GM12878 (cell line): ENCODE measurements at places on chromosomes 4 and X. TPM values are rescaled to one million over a fixed set of nuclear protein-coding genes. Genes with fewer than 3 reads are reported as not detected.

Gene ETFDH
- total RNA-seq = 12.4 and 16.3 TPM in 2 replicates

Gene ENAM
- 0.27 and 0.51 TPM in 2 replicates for total RNA-seq

- DNase-seq = no peak
Observed at GRCh38 chrX:131837325-131837724, 185.8 kb upstream of the STK26 start.

- DNase-seq = no peak
Observed at GRCh38 chrX:14590693-14591424, 61.5 kb downstream of the GLRA2 start.

DNA sequence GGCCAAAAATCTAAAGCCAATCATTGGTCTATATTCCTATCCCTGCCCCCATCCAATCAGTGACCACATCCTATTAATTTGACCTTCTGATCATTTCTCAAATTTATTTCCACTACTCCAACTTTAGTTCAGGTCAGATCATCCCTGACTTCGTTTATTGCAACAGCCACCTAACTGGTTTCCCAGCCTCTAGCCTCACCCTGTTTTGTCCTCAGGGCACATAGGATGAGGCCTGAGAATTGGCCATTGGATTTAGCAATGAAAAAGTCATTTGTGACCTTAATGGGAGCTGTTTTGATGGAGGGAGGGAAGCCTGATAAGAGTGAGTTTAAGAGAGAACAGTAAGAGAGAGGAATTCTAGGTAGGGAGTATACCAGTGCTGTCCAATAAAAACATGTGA lies 155.0 kb downstream of the AMMECR1 start:
- no peak for DNase-seq
